Vagina (tissue), 2 donors: ENCODE measurements at places on chromosomes 16 and 17.

DNA sequence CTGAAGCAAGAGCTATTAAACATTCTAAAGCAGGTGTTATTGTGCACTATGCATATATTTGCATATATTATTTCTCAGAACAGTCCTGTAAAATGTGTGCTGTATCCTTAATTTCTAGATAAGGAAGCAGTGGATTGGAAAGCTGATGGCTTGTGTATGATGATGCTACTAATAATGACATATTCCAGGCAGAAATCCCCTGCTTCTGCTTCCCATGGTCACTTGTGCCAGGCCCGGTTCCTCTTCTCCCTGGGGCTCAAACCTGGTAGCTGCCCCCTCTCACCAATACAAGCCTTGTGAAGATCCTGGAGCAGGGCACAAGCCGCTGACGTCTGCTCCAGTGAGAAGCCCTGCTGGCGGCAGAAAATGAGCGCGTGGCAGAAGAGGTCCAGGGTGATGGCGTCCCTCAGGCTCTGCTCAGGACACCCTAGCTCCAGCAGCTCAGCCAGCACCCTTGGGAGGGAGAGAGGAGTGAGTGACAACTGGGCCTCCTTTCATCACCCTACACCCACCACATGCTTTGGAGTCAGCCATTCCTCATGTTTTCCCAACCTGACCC is 1.8 kb downstream of the CFAP119 start:
- H3K4me1 ChIP-seq: peaks cover 37% of the 10 kb centered on the region
- H3K27me3 ChIP-seq: no peaks in the 10 kb centered on the region
- H3K27ac ChIP-seq: no peak overlapping the region
- peaks cover 32% of the 10 kb centered on the region for H3K36me3 ChIP-seq
- no peak for DNase-seq

GRCh38 chr16:55497558-55497957 is 11.3 kb upstream of the LPCAT2 start:
- no peak overlapping the region for H3K4me3 ChIP-seq
- no peak overlapping the region for H3K27ac ChIP-seq
- no peaks in the 10 kb centered on the region for H3K27me3 ChIP-seq
- DNase-seq: peak; percentile 71

DNA sequence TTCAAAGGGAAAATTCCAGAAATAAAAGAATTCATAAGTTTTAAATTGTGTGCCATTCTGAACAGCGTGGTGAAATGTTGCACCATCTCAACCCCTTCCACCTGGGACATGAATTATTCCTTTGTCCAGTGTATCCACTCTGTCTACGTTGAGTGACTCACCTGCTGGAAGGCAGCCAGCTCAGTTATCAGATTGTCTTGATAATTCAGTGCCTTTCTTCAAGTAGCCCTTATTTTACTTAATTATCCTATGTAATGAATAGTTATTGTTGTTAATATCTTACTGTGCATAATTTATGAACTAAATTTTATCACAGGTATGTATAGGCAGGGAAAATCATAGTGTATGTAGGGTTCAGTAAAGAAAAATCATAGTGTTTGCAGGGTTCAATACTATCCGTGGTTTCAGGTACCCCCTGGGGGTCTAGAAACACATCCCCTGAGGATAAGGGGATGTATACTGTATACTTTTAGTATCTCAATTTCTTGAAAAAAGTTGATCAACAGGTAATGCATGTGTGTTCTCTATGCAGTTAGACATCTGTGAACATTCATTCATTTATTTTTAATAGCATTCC is 7.7 kb upstream of the PCTP start:
- no peaks in the 10 kb centered on the region for H3K4me1 ChIP-seq
- no peaks in the 10 kb centered on the region for H3K36me3 ChIP-seq
- no peaks in the 10 kb centered on the region for H3K27me3 ChIP-seq
- H3K4me3 ChIP-seq: no peak overlapping the region
- H3K27ac ChIP-seq: no peak overlapping the region
- no peak for DNase-seq

- no peaks in the 10 kb centered on the region for H3K27me3 ChIP-seq
- H3K36me3 ChIP-seq: no peaks in the 10 kb centered on the region
- H3K27ac ChIP-seq: no peak overlapping the region
- no peaks in the 10 kb centered on the region for H3K4me1 ChIP-seq
- DNase-seq: no peak
Observed at GRCh38 chr16:66588981-66589713, 9.9 kb downstream of the CMTM2 start.

GRCh38 chr17:35729405-35729833 is 2.0 kb upstream of the RASL10B start:
- no peaks in the 10 kb centered on the region for H3K27me3 ChIP-seq
- H3K36me3 ChIP-seq: peaks cover 15% of the 10 kb centered on the region
- no peak overlapping the region for H3K27ac ChIP-seq
- no peak for DNase-seq
- no peak overlapping the region for H3K4me3 ChIP-seq

GRCh38 chr16:83863682-83864081 is 35.2 kb upstream of the MLYCD start:
- H3K27ac ChIP-seq: no peak overlapping the region
- H3K4me1 ChIP-seq: no peaks in the 10 kb centered on the region
- no peak for DNase-seq
- no peak overlapping the region for H3K4me3 ChIP-seq
- H3K27me3 ChIP-seq: no peaks in the 10 kb centered on the region

DNA sequence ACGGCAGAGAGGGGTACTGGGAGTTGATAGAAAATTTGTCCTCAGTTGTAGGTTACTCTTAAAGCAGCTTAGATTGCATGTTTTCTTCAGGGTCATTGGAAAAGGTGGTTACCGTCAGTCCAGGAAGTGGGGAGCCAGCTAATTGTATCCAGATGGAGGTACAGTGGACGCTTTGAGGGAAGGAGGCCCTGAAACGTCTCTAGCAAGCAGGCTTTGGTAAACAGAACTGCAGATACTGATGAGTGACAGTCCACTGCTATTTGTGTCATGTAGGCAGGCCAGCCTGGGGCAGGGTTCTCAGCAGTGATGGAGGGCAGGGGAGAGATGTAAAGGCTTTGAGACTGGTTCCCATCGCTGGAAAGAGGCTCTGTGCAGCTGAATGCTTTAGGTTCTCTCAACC is 30.2 kb upstream of the ST6GALNAC1 start:
- no peak overlapping the region for H3K27ac ChIP-seq
- H3K4me1 ChIP-seq: peaks cover 12% of the 10 kb centered on the region
